Stimulated activated CD8-positive, alpha-beta memory T cell treated with anti-CD3 and anti-CD28 coated beads, Interleukin-7, amount 100 ng/mL, for 1 hour (primary cell): ENCODE measurements at places on chromosomes 7 and 10.

GRCh38 chr7:26153241-26153822 lies 1.3 kb downstream of the NFE2L3 start:
- DNase-seq: no peak

DNA sequence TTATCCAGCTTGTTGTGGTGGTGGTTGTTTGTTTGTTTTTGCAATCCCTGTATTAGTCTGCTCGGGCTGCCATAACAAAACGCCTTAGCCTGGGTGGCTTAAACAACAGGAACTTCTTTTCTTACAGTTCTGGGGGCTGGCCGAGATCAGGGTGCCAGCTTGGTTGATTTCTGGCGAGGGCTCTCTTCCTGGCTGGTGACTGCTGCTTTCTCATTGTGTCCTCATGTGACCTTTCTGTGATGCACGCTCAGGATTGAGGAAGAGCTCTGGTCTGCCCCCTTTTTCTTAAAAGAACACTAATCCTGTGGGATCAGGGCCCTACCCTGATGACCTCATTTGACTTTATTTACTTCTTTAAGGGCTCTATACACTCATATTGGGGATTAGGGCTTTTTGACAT lies 107.1 kb upstream of the NRP1 start:
- no peak for DNase-seq

- no peak for DNase-seq
Measured at GRCh38 chr7:73715648-73716317, 3.7 kb downstream of the STX1A start.

GRCh38 chr7:135712796-135713195 lies 15.2 kb downstream of the SLC13A4 start:
- DNase-seq: no peak

DNA sequence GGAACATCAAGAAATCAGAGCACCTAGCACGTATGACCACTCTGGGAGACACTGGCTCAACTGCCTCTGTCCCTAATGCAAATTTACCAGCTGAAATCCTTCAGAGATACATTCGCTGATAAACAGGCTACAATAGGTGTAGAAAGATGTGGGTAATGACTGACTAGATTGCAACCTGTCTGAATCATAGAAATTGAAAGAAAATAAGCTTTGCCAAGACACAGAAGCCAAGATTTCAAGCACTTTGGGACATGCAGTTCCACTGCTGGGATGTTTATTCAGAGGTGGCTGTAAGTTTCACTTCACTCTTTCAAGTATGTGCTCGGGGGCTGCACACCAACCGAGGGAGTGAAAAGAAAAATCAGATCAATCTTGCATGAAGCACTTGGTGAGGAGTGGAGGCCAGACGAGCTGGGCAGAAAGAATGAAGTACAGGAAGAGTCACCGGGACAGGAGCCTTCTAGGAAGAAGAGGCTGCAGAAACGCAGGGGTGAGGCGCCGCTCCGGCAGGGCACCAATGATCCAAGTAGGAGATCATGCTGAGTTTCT lies 276.7 kb downstream of the PARD3 start:
- DNase-seq: no peak

- no peak for DNase-seq
Measured at GRCh38 chr10:88097536-88097935, 234.1 kb downstream of the PTEN start.

DNA sequence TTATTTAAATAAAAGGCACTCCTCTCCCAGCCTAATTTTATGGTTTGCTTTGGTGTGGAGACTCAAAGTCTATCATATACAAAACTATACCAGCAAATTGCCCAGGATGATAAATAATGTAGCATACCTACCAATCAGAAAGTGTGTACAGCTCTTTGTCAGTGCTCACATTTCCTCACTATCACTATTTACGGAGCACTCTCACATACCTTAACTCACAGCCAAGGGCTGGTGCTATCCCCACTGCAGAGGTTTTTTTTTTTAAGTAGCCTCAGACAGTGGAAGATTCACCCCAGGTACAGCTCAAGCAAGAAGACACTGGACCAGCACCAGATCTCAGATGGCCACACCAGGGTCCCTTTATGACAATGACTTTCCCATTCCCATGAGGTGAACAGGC lies 2.5 kb downstream of the PDLIM1 start:
- no peak for DNase-seq

GRCh38 chr7:67913604-67914003 lies 917.0 kb downstream of the TYW1 start:
- no peak for DNase-seq

- no peak for DNase-seq
Measured at GRCh38 chr10:34206078-34206934, 608.8 kb downstream of the PARD3 start.

GRCh38 chr7:144587701-144588100 lies 184.2 kb upstream of the NOBOX start:
- no peak for DNase-seq

GRCh38 chr10:33876584-33877400 lies 542.3 kb upstream of the NRP1 start:
- DNase-seq: no peak

GRCh38 chr10:37721100-37721499 lies 136.3 kb downstream of the ZNF248 start:
- DNase-seq: no peak

GRCh38 chr7:21146642-21147423 lies 281.1 kb upstream of the SP4 start:
- no peak for DNase-seq

GRCh38 chr7:99990460-99990852 lies 14.6 kb upstream of the AZGP1 start:
- DNase-seq: no peak

- DNase-seq: no peak
Measured at GRCh38 chr10:4062072-4062471, 277.1 kb upstream of the KLF6 start.

GRCh38 chr7:3416453-3416852 lies 115.4 kb downstream of the SDK1 start:
- no peak for DNase-seq

DNA sequence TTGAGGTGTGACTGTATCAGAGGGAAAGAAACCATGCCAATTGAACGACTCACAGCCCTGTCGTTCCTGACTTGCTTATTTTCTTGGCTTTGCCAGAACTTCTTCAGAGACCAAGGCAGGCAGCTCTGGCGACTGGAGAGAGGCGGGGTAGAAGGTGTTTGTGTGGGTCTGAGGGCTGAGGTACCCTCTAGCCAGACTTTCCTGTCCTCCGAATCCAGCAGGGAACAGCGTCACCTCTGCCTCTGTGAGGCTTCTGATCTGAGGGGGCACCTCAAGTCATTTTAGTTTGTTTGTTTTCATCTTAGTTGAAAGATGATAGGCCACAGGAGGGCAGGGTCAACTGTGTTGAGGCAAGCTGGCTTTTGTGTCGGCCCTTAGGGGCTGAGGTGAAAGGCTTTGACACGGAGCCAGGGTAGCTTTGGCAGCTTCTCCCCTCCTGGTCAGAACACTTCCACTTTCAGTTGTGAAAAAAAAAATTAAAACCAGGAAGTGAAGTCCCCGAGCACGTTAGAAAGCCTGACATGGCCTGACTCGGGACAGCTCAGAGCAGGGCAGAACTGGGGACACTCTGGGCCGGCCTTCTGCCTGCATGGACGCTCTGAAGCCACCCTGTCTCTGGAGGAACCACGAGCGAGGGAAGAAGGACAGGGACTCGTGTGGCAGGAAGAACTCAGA lies 1.9 kb downstream of the ACSL5 start:
- peak; percentile 21 for DNase-seq

DNA sequence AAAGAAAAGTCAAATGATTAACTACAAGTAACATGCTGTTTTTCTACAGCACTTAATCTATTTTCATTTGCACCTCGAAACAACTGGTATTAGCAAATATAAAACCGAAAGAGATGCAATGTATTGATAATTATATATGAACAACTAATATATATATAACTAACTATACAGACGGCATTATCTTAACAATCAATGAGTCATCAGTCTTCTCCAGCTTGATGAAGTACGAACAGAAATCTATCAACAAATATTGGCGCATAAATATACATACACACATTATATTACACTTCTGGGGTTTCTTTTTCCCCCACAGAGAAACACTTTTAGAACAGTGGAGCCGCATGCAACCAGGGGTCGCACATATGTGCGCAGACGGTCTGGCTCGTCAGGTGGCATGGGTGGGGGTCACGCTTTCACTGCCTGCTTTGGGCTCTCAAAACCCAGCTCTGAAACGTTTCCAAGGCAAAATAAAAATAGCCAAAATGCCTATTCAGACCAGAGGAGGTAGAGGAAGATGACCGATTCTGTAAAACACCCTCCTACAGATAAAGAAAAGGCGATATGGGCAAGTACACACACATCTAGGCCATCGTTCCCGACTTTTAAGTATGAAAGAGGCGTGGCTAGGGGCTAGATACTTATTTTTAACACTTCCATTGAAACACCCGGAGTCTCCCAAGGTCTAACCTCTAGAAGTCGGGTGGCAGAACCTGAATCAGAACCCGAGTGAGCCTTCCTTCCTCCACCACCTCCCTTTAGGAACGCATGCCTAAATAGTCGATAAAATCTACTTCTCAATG lies 1.7 kb downstream of the ARHGAP12 start:
- DNase-seq: no peak

DNA sequence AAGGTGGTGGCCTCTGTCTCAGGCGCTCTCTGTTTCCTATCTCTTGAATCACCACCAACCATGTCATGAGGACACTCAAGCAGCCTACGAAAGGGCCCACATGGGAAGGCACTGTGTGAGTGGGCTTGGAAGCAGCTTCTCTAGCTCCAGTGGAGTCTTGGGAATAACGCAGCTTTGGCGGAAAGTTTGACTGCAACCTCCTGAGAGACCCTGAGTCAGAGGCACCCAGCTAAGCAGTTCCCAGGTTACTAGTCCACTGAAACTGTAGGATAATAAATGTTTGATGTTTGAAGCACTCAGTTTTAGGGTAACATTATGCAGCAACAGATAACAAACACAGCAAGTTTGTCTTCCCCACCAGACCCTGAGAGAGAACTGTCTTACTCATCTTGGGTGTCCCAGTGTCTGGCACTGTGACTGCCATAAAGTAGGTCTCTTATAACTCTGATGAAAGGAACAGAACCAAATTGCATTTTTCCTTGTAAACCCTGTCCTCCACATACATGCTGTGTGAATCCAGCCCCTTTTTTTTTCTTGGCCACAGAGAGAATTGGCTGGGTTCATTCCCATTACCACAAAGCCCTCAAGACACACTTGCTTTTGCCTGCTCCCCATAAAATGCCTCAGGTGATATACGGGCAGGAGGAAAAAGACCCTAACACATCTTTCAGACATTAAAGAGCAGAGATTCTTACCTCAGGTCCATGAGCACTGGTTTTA lies 185.5 kb downstream of the ZNF365 start:
- no peak for DNase-seq

GRCh38 chr10:78696791-78697395 lies 371.9 kb upstream of the ZMIZ1 start:
- DNase-seq: no peak

DNA sequence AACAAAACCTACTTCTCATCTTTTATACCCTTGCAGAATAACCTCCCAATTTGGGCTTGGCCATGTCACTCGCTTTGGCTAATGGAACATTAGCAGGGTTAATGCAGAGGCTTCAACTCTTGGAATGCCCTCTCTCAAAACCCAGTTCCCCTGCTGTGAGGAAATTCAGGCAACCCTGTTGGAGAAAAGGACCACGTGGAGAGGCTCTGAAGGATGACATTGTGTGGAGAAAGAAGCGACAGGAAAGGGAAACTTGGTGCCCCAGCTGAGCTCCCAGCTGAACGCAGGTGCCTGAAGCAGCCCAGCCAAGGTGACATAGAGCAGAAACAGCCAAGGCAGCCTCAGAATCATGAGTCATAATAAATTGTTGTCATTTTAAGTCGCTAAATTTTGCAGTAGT lies 214.2 kb upstream of the GHITM start:
- DNase-seq: no peak

DNA sequence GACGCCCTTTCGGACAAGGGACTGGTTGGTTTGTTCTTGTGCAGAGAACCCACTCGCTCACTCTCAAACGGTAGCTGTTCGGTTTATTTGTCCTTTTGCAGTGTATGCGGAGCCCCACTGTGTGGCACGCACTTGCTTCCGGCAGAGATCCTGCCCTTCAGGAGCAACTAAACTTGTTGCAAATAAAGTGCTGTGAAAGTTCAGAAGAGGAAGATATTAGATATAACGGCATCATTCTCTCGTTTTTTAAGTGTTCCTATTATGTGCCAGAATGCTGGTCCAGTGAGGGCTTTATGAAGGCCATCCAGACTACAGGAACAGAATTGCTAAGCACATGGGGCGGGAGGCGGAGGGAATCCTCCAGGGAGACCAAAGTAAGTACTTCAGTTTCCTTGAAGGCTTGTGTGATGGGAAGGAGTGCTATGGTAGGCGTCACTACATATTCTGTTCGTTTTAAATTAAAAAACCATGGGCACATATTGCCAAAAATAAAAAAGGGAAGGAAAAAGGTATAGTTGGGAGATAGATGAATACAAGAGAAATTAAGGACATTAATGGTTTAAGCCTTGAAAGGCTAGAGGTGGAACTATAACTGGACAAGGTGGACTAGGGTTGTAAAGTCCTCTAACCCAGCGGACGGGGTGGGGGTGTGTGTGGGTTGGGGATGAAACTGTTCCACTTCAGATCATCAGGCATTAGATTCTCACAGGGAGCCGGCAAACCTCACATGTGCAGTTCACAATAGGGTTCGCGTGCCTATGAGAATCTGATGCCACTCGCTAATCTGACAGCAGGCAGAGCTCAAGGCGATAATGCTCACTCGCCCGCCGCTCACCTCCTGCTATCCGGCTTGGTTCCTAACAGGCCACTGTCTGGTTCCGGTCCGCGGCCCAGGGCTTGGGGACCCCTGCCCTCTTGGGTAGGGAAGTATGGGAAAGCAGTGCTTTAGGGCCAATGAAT lies 704 bp upstream of the ERLIN1 start:
- no peak for DNase-seq

DNA sequence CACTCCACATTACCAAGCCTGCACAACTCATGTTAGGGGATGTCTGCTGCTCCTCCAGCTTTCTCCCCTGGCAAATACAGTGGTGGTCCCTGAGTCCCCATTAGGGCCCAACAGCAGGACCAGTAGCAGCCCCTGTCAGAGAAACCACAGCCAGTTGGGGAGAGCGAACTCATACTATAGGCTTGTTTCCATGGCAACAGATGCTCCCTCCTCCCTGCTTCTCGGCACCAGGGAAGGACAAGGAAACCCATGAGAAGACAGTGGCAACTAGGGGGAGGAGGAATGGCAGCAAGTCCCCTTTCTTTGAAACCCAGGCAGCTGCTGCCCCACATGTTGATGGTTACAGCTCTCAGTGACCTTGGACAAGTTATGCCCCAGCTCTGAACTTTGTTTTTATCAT lies 326.4 kb downstream of the KCNMA1 start:
- no peak for DNase-seq

DNA sequence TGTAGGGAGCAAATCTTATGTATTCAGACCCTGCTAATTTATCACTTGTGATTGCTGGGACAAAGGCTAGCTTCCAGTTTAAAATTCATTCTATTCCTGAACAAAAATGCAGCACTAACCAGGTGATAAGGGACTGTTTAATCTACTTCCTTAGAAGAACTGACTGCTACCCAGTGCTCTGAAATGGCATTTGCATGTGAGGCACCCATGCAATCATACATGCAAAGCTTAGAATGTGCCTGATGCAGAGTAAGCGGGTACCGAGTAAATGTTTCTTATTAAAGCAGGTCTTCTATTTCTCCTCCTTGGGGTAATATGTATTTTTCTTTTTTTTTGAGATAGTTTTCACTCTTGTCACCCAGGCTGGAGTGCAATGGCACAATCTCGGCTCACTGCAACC lies 54.5 kb downstream of the NEURL1 start:
- DNase-seq: no peak

- no peak for DNase-seq
Measured at GRCh38 chr10:79615577-79615976, 4.8 kb downstream of the SFTPA1 start.

- DNase-seq: no peak
Measured at GRCh38 chr7:946256-946996, 8.1 kb downstream of the ADAP1 start.
